Activated CD4-positive, CD25-positive, alpha-beta regulatory T cell (primary cell): ENCODE measurements at places on chromosomes 3 and 15.

GRCh38 chr15:28989239-28989830, 103.6 kb downstream of the APBA2 start:
- no peak for DNase-seq

DNA sequence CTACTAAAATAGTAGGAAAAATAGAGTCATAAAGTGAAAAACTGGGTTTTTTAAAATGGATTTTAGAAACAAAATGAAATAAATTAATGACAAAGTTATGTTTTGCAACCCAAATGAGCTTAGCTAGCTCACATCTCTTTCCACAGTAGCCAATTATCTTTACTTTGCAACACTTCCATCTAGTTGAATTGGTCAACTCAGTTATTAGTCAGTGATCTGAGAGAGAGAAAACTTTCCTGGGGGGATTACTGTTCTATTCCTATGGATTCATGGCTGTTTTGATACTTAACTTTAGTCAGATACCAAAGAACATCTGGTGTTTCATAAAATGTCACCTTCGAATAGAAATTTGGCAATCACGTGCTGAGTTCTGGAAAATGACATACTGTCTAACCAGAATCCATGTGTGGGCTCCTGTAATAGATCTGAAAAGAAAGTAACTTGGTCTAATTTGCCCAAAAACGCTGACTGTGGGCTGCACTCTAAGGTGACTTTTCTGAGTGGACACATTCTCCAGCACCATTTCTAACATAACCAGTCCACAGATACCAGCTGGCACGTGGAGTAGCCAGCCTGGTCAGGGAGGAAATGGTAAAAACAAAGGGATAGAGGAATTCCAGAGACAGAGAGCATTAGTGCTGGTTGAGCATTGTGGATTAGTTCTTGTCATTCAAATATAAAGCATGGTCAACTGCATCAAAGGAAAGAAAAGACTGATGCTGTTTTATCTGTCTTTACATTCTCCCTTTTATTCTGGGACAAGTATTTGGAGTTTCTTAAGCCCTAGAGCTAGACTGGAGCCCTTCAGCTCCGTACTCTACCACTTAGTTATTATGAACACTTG, 45.2 kb upstream of the CCDC80 start:
- no peak for DNase-seq

GRCh38 chr15:47484059-47484458, 233.2 kb upstream of the SEMA6D start:
- no peak for DNase-seq

- DNase-seq = no peak
Measured at GRCh38 chr15:96462768-96463750, 132.6 kb downstream of the NR2F2 start.

DNA sequence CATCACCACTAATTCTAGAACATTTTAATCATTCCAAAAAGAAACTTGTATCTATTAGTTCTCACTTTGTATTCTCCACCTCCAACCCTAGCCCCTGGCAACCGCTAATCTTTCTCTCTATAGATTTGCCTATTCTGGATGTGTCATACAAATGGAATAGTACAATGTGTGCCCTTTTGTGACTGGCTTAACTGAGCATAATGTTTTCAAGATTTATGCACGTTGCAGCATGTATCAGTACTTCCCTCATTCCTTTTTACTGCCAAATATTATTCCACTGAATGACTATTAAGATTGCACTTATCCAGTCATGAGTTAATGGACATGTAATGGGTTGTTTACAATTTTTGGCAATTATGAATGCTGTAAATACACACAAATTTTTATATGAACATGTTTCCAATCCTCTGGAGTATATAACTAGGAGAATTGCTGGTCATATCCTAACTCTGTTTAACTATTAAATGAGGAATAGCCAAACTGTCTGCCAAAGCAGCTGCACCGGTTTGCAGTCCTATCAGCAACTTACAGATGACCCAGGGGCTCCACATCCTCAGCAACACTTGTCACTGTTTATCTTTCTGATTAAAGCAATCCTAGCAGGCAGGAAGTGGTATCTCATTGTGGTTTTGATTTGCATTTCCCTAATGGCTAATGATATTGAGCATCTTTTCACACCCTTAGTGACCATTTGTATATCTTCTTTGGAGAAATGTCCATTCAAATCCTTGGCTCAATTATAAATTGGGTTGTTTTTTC, 42.9 kb downstream of the DCUN1D1 start:
- no peak for DNase-seq

- DNase-seq = no peak
Measured at GRCh38 chr3:185717627-185718402, 107.0 kb downstream of the IGF2BP2 start.

- no peak for DNase-seq
Measured at GRCh38 chr3:77394046-77394445, 354.1 kb downstream of the ROBO2 start.

GRCh38 chr15:98840053-98840452, 167.5 kb downstream of the PGPEP1L start:
- no peak for DNase-seq

DNA sequence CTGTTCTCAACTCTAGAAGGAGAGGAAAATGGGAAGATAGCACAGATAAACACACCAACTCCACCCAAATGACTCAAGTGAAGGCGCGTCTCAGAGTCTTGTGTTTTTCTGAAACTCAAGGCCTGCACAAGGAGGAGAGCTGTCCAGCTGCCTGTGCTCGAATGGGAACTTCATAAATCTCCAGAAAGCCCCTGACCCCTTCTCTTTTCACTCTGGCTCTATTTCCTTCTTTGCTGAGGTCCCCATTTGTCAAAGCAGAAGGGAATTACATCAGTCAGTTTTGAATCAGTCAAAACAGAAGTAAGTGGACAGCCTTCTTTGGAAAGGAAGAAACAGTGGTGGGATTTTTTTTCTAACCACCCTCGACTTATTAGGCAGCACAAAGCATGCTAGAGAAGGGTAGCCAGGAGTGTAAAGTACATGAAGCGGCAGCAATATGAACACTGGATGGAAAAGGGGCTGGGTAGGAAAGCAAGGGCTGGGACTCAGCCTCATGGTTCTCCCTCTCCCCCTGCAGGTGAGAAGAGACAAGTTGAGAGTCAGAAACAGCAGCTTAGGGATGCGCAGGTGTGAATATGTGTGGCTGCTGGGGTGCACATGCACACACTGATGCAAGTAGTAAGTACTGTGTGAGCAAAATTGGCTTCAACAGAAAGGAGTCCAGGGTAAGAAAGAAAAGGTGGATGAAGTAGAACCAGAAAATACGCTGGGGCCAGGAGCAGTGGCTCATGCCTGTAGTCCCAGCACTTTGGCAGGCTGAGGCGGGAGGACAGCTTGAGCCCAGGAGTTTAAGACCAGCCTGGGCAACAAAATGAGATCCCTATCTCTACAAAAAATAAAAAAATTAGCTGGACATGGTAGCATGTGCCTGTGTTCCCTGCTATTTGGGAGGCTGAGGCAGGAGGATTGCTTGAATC, 36.6 kb upstream of the MAGEF1 start:
- DNase-seq = no peak

- no peak for DNase-seq
Measured at GRCh38 chr15:42392309-42393024, 33.2 kb downstream of the CAPN3 start.

DNA sequence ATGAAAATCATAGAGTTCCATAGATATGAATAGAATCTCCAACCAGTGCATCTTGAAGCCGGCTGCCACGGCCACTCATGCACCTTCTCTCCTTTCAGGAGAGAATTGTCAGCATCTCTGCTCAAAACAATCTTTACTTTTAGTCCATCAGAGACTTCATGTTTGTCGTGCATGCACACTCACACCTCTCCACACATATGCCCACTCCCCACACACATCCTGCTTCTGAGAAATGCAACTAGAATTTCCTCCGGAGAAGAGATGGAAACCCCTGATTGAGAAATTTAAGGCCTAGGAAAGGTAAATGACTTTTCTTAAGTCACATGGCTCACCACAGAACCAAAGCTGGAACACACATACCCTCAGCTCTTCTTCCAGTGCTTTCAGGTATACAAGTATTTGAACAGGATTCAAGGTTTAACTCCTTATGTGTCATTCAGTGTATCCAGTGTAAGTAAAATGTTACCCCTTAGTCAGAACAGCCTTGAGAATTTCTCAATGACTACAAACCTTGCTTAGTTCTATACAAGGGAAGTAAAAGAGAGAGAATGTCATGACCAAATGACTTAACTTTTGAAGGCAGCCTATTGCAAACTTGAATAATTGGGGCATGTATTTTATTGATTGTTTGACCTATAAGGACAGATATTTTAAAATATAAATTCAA, 69.1 kb upstream of the TSEN2 start:
- DNase-seq = no peak

- DNase-seq = no peak
Measured at GRCh38 chr3:172608575-172608974, 85.3 kb upstream of the TNFSF10 start.

DNA sequence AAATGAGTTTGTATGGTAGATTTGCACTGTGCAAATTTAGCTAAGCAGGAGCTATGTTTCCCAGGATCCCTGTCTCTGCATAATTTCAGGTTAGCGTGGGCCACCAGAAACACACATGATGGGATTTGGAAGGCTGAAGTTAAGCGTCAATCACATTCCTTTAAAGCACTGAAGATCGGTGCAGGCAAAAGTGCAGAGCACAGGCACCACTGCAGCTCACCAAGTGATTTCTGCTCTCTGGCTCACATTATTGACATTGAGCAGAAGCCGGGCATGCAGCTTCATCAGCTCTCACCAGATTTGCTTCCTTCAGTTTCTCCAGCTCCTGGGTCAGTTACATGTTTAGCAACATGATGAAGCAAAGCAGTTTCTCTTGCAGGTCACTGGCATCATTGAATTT, 256.4 kb upstream of the TGFBR2 start:
- no peak for DNase-seq

GRCh38 chr15:51829376-51830275, at the start of gene TMOD3:
Gene TMOD3 (plus strand): TSS chr15:51829653. CDS start chr15:51862885, 33,232 bp downstream.
- DNase-seq = peak; percentile 77

GRCh38 chr3:13142552-13143380, 69.5 kb upstream of the IQSEC1 start:
- DNase-seq = no peak

- no peak for DNase-seq
Measured at GRCh38 chr3:173395073-173395411, 2.5 kb upstream of the NLGN1 start.

DNA sequence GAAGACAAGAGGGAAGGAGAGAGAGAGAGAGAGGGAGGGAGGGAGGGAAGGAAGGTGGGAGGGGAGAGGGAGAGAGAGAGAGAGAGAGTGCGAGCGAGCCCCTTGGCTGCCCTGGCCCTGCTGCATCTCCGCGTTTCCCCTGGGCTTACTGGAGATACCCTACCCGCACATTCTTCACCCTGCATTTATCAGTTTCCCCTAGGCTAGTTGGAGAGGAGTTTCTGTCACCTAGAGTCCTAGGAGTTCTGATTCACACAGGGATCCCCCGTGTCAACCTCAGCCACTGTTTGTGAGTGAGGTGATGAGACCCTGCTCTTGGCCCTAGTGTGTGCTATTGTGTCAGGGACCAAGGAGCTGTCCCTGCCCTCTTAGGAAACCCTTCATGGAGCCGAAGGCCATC, 18.7 kb downstream of the BHLHE40 start:
- DNase-seq = no peak

GRCh38 chr15:78301326-78301725, 1.9 kb upstream of the SKIC8 start:
- no peak for DNase-seq

GRCh38 chr3:111616417-111617105, 21.4 kb upstream of the ZBED2 start:
- peak; percentile 39 for DNase-seq

GRCh38 chr3:184298759-184299487, at the start of gene PSMD2:
Gene PSMD2 (plus strand): TSS chr3:184299241. CDS start chr3:184299267, 26 bp downstream.
- peak; percentile 97 for DNase-seq

- no peak for DNase-seq
Measured at GRCh38 chr3:28504976-28505375, 156.4 kb upstream of the AZI2 start.

DNA sequence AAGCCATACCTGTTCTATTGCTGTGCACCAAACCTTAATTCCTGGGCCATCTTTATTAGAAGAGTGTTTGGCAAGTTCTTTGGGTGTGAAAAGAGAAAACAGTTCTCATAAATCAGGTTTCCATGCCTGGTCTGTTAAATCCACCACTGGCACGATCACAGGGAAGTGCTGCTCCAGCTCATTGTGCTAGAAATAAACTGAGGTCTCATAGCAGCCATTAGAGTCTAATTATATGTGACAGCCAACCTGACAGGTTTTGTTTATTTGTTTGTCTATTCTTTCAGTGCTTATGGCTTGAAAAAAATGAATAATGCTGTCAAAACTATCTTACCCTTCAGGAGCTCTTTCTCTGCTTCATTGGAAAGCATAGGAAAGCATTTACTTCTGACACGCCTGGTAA, 147.1 kb upstream of the CNTN6 start:
- no peak for DNase-seq

DNA sequence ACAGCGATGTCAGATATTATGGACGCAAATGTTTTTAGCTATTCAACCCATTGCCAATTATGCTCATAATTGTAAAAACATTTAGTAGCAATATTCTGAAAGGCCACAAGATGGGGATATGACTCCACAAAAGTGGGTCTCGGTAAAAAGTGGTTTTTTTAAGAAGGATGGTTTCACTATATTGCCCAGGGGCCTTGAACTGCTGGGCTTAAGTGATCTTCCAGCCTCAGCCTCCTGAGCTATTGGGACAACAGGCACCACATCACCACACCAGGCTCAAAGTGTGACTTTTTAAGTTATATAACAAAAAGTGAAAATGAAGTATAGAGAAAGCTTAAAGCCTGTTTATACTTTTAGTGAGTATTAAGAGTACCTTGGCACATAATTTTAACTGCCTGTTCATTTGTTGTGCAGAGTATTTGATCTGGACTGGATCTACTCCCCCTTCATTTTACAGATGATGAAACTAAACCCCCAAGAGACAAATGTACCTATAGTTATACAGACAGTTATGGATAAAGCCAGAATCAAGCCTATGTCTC, 9.4 kb downstream of the NAA50 start:
- DNase-seq = peak; percentile 1

GRCh38 chr3:145898487-145898886, 262.5 kb downstream of the PLOD2 start:
- no peak for DNase-seq

- no peak for DNase-seq
Measured at GRCh38 chr15:43877371-43877770, 50.6 kb downstream of the WDR76 start.

- no peak for DNase-seq
Measured at GRCh38 chr3:36803091-36803791, 38.9 kb upstream of the DCLK3 start.

- no peak for DNase-seq
Measured at GRCh38 chr3:10286596-10287295, 6.0 kb downstream of the GHRL start.

DNA sequence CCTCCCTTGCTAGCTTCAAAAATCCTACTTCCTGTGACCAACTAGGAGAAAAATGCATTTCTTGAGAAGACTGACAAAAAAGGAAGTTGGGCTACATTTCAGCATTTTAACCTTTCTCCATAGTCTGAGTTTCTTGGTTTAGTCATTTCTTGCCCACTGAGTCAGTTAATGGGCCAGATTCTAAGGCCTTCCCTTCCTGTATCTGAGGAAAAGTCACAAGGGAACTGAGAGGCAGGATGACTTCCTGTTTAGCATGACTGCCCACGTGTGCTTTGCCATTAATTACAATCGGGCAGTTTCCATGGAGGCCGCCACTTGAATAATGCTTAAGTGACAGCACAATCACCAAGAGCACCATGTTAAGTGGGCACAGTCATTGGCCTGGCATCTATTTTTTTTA, 794.4 kb upstream of the LMCD1 start:
- no peak for DNase-seq

GRCh38 chr15:60426870-60427508, 29.2 kb upstream of the ANXA2 start:
- DNase-seq = no peak
